ENCODE measurements at places on chromosomes 12 and 14.

DNA sequence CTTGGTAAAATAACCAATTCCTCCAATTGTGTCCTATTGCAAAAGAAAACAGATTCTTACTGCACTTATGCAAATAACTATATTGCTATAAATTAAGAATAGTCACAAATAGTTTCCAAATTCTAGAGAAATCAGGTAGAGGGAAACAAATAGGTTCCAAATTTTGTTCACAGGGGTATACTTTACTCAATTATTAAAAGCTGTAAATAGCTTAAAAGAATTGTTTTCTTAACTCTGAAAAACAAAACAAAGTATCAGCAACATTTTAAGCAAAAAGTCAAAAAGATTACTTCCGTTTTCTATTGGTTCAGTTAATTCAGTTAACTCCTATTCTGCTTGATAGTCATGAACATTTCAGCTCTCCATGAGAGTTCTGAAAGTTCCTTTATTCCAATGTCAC is 85.6 kb upstream of the PPP4R3A start:
- DNase-seq: no peak

DNA sequence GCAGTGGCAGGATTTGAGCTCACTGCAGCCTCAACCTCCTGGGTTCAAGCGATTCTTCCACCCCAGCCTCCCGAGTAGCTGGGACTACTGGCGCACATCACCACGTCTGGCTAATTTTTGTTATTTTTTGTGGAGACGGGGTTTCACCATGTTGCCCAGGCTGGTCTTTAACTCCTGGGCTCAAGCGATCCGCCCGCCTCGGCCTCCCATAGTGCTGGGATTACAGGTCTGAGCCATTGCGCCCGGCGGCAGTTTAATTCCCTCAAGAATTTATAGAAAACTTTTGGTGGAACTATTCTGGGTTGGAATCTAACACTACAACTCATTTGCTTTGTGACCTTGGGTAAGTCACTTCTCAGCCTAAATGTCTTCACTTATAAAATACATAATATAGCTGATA is 1.8 kb upstream of the SP1 start:
- DNase-seq: no peak

- DNase-seq: no peak
Measured at GRCh38 chr12:77161944-77162343, 96.6 kb upstream of the E2F7 start.

- DNase-seq: no peak
Measured at GRCh38 chr14:100828031-100828769, 2.3 kb downstream of the MEG3 start.

DNA sequence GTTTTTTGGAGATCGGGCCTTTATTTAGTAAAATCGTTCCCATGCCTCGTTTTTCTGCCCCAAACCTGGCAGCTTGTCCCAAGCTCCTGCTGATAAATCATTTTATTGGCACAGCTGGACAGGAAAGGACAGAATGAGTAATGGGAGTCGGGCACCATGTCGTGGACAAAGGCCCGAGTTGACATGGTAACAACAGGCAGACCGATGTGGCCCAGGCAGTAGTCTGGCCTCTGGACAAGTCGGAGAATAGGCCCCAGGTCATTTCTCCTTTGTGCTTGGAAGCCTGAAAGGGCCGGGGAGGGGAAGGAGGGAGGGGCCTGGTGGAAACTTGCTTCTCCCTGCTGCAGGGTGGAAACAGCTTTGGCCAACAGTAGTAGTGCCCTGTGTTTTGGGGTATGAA is 234.9 kb downstream of the SUDS3 start:
- DNase-seq: no peak

GRCh38 chr12:112752303-112752702 is 39.2 kb upstream of the RPH3A start:
- DNase-seq: no peak

DNA sequence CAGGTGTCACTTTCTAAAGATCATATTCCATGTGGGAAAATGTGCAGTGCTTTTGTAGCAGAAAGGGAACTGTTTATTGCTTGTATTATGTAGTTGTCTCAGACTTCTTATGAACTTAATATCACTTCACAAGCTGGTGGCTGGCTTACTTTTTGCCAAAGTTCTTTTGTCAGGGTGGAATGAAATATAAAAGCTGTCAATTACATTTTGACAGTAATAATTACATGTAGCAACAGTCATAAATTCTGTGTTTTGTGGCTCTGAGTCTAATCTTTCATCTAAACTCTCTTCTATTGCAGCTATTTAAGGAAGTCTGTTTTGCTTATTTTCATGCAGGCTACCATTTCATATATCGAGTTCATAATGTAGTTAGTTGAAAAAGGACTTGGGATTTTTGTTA is 106.6 kb downstream of the OTOGL start:
- no peak for DNase-seq
